ENCODE measurements at places on chromosomes 3 and 15. TPM values are rescaled to one million over a fixed set of nuclear protein-coding genes. Genes with fewer than 3 reads are reported as not detected.

UROC1 gene
- not detected for total RNA-seq

CTXND1 gene
- total RNA-seq, result not detected

CFAP20DC gene
- total RNA-seq, result 0.77 TPM

ASB14 gene
- total RNA-seq, result not detected

STAC gene
- 2.1 TPM for total RNA-seq

SCN11A gene
- total RNA-seq, result 0.13 TPM

RYK gene
- total RNA-seq, result 96.6 TPM

TMEM207 gene
- not detected for total RNA-seq

MUC13 gene
- total RNA-seq, result not detected

GABRR3 gene
- total RNA-seq, result not detected

SKOR1 gene
- total RNA-seq, result under 0.01 TPM

PAQR5 gene
- total RNA-seq, result not detected

PAK2 gene
- 118 TPM for total RNA-seq

CACNA2D2 gene
- under 0.01 TPM for total RNA-seq

PARP14 gene
- total RNA-seq, result 64.2 TPM

ZIC4 gene
- not detected for total RNA-seq

SLC7A14 gene
- total RNA-seq, result under 0.01 TPM

ISL2 gene
- total RNA-seq, result 0.90 TPM

Measured in dermis microvascular lymphatic vessel endothelial cell (primary cell).